RPMI8226 (cell line): ENCODE measurements at places on chromosomes 6 and 20.

DNA sequence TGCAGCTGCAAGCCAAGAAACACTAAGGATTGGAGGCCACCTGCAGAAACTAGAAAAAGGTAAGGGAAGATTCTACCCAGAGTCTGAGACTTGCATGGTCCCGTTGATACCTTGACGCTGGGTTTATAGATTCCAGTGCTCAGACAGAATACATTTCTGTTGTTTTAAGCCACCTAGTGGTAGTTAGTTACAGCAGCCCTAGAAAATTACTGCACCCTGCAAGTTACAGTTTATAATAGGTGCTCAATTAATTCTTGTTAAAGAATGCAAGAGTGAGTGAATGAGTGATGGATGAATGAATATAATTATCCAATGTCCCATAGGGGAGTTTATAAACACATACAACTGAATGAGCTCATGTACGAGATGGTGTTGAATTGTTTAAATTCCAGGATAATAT lies 453.1 kb upstream of the SLC35B3 start:
- DNase-seq: peak; percentile 41

- DNase-seq: no peak
These were observed 240.8 kb downstream of the ANKRD60 start for GRCh38 chr20:57987659-57988058.

GRCh38 chr6:35402136-35402855 lies 49.8 kb upstream of the FANCE start:
- no peak for DNase-seq

- DNase-seq: peak; percentile 15
These were observed 132.8 kb downstream of the DOK5 start for GRCh38 chr20:54608039-54608745.
